Tibial artery (tissue), 4 donors: ENCODE measurements at places on chromosomes 2 and 18.

DNA sequence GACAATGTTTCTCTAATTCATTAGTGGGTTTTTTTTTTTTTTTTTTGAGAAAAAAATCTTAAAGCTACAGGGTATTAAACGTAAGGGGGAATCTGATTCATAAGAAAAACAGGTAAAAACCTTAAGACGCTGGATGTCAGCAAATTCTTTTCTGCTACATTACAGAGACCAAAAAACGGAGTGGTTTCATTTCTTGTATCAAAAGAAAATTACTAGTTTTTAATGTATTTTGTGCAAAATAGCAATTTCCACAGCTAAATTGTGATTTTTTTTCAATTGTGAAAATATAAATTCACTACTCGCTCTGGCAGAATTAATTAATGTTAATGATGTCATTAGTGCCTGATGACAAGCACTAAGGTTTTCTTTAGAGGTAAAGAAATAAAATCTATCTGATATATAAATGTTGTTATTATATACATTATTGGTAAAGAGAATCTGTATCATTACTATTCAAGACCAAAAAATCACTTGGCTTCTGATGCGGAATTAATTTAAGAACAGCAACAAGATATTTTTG lies 9.9 kb downstream of the OTX1 start:
- DNase-seq, result no peak

DNA sequence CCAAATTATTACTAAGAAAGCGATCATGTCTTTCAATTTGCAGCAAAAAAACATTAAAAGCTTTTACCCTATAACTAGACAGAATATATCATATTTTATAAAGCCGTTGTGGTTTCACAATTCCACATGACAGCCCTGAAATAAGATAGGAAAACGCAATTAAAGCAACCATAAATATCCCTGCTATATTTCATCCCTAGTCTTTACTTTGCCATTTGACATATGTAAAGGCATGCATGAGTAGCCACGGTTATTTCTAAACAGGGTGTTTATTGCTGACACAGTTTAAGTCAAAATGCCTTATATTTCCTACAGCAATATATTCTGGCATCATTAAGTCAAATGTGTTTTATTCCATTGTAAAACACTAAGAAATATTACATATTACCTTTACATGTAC lies 239.9 kb downstream of the DSEL start:
- no peak for DNase-seq

DNA sequence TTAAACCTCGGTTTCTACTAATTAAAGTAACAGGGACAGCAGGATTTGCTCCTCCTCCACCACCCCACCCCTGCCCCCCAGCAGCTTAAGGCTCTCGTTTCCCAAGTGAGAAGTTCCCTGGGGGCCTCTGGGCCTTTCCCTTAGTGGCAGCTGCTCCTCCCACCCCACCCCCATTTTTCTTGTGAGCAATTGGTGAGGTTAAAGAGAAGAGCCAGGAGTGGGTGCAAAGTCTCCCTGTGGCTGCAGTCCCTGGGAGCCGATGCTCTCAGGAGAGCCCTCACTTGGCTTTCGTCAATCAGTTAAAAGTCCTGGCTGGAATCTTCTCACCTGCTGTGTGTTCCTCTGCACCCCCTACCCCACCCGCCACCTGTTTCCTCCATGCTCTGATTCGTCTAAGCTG lies 48.7 kb upstream of the AGAP1 start:
- DNase-seq, result no peak

DNA sequence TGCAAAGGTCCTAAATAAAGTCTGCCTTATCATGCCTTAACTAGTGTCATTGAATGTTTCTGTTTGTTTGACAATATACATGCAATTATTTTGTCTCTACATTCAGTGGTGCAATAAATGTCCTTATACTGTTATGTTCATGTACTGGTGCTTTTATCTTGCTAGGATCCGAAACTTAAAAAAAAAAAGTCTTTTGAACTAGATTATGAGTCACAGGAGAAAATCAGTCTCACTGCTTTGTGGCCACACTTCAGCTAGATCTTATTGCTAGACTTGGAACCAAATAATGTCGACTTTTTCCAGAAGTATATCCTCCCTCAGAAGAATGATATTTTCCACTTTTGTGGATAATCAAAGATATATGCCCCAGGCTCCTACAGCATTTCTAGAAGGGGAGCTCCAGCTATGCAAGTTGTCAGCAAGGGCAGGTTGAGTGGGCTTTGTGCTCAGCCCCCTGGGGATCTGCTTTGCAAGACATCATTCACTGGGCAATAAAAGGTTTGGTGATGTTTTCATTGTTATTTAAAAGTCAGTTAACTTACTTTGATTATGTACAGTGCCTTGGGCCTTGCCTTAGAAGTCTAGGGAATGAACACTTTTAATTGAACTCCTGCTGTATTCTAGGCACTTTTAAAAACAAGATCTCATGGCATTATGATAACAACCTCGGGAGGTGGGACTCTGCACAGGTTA lies 157.1 kb upstream of the LRRTM1 start:
- DNase-seq, result no peak

DNA sequence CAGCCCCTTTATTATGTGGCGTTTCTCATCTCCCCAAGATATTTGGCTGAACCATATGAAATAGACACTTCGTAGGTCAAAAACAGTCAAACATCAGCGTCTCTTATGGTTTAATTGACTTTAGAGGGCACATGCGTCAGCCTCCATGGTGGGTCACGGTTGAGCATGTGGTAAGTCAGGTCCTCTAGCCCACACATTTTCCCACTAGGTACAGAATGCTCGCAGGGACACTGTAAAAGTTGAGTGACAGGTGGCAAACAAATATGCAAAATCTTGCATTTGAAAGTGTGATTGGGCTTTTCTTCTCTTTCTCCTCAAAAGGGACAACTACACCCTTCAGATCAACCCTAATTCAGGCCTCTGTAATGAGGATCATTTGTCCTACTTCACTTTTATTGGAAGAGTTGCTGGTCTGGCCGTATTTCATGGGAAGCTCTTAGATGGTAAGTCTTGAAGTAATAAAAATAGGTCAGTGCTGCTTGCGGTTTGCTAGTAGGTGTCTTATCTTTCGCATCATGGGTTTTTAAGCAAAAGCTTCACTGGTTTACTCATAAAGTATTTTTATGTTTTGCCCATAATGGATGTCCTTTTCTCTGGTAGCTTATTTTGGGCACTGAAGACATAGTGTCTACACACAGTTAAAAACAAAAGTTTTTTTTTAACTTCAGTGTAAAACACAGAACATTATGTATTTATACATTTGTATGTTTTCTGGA lies 261.3 kb downstream of the ALPK2 start:
- no peak for DNase-seq

GRCh38 chr2:160406591-160407392 lies 86.8 kb downstream of the RBMS1 start:
- peak; percentile 76 for DNase-seq

GRCh38 chr2:54471221-54471711 lies 15.1 kb downstream of the SPTBN1 start:
- DNase-seq, result no peak

DNA sequence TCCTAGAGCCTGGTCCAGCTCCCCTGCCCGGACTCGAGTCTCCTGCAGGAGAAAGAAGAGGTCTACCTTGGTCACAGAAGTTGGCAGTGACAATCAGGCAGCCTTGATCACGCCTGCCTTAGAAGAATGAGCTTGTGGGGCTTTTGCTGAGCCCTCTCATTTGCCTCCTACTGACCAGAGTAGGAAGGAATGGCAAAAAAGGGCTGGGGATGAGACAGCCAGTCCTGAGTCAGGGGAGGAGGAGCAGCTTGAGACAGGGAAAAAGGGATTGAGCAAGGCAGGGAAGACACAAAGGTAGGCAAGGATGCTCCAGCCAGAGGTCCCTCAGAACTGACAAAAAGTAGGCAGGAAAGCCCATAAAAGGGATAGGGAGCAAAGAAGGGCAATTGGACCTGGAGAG lies 6.0 kb downstream of the WDR54 start:
- DNase-seq, result no peak

- DNase-seq, result no peak
Measured at GRCh38 chr2:137178951-137179377, 413.6 kb downstream of the THSD7B start.

DNA sequence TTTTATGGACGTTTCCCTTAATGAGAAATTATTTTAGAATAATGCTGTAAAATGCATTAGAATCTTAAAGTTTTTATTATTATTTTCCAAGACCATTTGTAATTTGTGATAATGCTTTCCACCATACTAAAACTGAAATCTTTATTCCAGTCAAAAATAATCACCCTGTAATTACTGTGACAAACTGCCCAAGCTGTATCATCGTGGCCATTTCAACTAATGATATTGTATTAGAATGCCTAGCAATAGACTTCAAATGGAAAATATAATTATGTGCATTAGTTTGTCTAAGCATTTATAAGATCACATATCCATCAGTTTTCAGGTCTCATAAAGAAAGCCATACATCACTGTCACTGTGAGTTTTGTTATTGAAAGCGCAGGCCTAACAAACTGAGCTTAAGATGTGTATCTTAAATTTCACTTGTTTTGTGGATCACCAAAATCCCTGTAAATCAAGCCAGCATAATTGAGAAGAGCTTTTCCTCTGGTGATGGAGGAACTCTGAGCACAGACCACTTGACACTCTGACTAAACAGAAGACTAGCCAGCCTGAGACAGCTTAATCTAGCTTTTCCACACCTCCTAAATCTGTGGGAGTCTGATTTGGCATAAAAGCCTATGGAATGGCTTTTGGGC lies 1312.2 kb upstream of the ACVR2A start:
- no peak for DNase-seq

- DNase-seq, result no peak
Measured at GRCh38 chr2:231632559-231633142, 40.0 kb downstream of the TEX44 start.

DNA sequence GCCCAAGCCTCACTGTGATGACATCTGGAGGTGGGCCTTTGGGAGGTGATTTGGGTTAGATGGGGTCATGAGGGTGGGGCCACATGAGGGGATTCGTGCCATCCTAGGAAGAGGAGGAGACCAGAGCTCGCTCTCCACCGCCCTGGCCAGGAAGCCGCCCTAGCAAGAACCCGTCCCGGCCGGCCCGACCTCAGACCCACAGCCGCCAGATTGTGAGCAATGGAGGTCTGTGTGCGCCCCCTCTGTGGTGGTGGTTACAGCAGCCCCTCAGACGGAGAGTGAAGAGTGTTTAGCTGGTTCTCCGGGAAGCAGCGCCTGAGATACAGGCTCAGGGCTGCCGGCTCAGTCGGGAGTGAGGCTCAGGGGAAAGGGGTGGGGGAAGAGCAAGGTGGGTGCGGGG lies 83.3 kb downstream of the RTP5 start:
- peak; percentile 49 for DNase-seq

DNA sequence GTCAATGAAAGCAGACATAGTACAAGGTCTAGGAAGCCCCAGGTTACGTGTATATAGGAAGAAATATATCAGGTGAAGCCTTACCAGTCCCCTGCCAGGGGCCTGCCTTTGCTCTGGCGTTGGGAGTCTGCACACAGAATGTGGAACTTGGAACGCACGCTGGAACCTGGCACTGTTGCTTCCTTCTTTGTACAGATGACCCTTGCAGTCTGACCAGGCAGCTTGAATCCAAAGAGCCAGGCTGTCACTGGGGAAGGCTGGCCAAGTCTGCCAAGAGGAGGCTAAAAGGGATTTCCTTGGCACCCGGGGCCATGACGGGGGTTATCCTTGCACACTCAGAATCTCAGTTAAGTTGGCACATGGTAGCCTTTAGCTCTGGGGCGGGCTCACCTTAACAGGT lies 39.5 kb downstream of the TMEM247 start:
- no peak for DNase-seq

DNA sequence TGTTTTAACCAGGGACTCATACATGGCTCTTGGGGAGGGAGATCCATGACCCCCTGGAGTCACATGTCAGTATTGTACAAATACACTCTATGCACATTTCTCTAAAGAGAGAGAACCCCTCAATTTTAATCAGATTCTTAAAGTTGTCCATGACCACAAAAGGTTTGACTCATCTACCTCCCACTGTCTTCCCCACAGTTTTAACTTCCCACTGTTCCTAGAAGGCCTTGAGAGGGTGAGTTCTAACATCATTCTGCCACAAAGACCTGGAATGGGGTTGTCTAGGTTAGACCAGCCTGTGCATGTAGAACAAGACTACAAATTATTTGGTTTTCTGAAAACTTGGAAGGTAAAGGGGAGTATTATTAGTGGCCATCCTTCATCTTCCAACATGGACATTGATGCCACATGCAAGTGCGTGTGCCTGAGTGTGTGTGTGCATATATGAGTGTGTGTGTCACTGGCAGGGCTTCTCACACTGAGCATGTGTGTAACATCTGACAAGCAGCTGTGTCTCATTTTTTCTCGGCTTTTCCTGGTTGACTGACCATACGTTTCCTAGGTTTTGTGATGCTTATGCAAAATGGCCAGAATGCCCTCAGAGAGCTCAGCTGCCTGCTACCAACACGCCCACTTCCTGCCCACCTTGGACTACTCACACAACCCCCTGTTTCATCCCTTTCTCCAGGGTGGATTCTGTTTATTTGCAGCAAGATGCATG lies 94.6 kb upstream of the LGALSL start:
- DNase-seq, result no peak

DNA sequence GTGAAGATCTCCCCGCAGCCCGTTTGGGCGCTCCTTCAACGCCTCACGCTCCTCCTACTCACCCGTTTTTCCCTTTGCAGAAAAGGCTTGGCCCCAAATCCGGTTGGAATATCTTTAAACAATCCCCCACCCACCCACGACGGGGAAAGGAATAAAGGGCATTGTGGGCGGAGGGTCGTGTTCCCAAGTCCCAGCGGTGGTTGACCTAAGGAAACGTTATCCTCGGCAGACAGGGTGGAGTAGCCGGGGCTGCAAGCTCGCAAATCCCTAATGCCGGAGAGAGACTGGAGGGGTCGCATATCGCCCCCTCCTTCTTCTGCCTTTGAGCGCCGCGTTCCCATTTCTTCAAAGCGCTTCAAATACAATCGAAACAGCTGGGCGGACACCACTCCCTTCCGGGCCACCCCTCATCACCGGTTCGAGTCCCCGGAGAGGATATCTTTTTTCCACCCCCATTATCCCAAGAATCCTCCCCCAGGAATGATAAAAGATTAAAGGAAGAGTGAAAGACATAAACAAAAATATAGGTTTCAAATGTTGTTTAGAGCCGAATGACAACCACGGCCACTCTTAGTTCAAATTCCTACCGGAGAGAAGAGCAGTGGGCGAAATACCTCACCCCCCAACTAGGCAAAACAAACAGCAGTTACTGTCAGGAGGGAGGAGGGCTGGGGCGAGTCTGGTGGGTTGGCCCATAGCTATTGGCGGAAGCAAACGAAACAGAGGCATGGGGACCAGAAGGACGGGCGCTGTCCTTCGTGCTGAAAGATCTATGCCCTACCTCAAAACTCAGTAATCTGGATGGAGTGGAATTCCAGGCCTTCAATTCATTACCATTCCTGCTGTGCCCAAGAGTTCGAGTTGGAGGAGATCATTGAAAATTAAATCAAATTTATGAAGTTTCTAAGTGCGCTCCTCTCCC lies 2.8 kb upstream of the GAD1 start:
- no peak for DNase-seq

GRCh38 chr2:21289551-21289950 lies 165.8 kb downstream of the TDRD15 start:
- no peak for DNase-seq

GRCh38 chr18:13823707-13824395 lies at the start of gene MC5R:
TSS of gene MC5R (plus strand) at chr18:13824149. CDS start at chr18:13825766, 1,617 bp downstream.
- DNase-seq, result peak; percentile 72
